Frontal cortex (tissue), 4 donors: ENCODE measurements at places on chromosomes 2 and 18.

- no peak for DNase-seq
Observed at GRCh38 chr18:37962316-37962966, 396.8 kb upstream of the CELF4 start.

GRCh38 chr18:48673853-48674721 is 135.3 kb downstream of the CTIF start:
- no peak for DNase-seq

DNA sequence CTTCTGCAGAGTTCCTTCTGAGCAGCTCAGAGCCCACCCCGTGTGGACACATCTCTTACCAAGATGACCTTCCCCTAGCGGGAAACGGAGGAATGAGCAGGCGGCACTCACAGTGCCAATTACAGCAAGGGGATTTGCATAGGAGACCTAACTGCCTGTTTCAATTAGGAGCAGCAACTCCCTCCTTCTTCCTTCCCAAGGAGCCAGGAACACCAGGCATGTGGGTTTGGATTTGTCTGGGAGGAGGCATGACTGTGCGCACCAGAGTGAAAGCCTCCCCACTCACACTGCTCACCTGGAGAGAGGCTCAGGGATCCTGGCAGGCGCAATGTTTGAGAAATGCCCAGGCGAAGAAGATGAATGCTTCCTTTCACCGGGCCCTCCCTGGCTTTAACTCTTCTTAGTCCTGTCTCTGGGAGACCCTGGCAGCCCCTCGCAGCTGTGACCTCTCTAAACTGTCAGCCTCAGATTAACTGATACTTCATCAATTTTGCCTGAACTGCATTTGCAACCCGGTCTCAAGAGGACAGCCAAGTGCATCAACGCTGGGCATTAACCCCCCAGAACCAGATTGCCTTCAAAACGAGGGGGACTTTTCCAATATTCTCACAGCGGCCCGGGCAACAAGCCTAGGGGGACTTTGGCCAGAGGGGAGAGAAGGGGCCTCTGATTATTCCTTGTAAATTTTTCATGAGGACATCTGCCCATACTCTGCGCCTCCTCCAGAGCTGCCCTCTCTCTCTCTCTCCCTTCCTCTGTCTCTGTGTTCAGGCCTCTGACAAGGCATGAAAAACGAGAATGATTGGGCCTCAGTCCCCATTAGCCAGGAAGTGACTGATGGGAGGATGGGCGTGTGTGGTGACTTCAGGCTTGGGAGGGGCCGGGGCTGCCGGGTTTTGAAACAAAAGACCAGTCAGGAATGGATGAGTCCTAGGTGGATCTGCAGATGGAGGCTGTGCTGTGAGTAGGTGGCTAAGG is 93.8 kb downstream of the CMPK2 start:
- no peak for DNase-seq

DNA sequence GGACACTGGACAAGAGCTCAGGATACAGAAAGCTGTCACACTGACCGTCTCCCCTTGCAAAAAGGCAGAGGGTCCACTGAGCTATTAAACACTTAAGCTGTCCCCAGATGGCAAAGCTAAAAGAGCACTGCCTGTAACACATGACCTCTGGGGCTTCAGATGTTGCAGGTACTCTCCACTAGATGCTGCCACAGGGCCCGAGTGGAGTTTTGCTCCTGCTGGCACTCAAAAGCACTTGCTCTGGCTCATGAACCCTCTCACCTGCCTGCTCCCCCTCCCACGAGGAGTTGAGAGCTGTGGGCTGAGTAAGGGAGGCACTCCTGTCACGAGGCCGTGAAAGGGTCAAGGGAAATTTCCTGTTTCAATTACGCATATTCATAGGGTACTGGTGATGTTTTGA is 227.9 kb downstream of the PRKCE start:
- no peak for DNase-seq

- DNase-seq = no peak
Observed at GRCh38 chr2:76019128-76019527, 308.4 kb upstream of the GCFC2 start.

- DNase-seq = no peak
Observed at GRCh38 chr18:10895976-10896375, 253.4 kb downstream of the PIEZO2 start.

DNA sequence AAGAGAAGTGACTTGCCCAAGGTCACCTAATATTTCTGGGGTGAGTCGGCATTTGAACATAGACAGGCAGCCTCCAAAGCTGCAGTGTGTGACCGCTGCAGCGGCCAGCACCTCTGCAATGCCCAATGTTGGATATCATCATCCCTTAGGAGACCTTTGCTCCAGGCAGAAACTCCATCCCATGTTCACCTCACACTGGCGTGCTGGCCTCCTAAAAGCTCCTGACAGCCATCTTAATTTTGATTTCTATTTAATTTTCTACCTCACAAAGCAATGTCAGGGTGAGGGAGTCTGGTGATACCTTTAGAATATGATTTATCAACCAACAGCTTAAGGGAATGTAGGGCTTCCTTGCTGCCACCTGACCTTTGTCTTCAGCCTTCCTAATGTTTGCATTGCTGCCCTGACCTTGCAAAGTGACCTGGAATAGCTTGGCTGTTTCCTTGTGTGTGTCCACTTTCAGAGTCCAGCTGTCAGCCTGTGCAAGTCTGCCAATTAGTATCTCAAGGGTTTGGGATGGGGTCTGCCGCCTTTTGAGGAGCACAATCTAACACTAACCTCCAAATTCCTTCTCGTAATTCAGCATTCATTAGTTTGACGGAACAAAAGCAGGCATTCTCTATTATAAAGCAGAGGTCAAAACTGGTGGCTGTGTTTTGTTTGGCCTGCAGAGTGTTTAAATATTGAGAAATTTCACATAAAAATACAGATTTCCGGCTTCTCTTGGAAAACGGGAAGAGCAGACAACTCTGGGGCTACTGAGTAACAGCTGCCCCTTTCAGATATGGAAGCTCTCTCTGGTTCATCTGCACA is 127.6 kb downstream of the PLEKHM3 start:
- no peak for DNase-seq

DNA sequence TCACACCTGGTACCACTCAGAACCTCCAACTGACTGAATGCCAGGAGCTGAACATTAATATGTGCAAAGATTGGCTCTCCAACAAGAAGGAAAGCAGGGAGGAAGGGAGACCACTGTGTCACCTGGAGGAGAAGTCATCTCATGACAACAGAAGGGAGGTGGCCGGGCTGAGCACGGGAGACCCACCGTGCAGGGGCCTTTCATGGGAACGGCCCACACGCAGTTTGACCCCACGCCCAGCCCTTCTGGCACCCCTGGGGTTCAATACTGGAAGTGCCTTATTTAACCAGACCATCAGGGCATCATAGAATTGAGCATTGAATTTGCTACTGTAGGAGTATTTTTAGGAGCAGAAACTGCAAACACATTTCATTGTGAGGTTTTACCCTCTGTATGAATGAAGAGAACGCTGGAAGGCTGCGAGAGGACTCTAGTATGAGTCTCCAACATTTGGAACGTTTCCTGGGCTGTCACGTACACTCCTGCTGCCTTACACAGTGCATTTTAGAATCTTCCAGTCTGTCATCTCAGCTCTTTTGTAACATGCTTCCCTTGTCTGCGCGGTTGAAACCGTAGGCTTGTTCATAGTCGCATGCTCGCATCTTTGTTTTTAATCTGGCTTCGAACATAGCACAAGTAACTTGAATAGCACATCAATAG is 132.1 kb downstream of the NFATC1 start:
- no peak for DNase-seq

- DNase-seq = no peak
Observed at GRCh38 chr2:71469403-71470398, 16.3 kb downstream of the DYSF start.

GRCh38 chr2:9995059-9995458 is 43.6 kb downstream of the GRHL1 start:
- DNase-seq = no peak

GRCh38 chr2:37802211-37802752 is 122.8 kb upstream of the RMDN2 start:
- DNase-seq = no peak

DNA sequence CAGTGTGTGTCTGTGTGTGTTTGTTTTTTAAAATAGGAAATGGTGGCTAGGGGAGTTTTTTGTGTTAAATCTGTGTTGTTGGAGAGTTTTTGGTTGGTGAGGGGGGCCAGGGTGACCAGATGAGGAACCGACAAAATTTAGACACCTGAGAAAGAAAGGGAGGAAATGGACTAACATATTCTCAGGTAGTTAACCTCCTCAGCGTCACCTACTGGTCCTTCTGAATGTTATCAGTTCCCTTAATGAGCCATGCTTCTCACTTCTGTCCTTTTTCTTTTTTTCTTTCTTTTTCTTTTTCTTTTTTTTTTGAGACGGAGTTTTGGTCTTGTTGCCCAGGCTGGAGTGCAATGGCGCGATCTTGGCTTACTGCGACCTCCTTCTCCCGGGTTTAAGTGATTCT is 107.0 kb downstream of the FMNL2 start:
- DNase-seq = no peak

GRCh38 chr2:105517814-105518705 is 119.2 kb upstream of the FHL2 start:
- no peak for DNase-seq

GRCh38 chr2:186099826-186100225 is 361.2 kb downstream of the FSIP2 start:
- no peak for DNase-seq

- no peak for DNase-seq
Observed at GRCh38 chr2:85288244-85288725, 39.5 kb downstream of the TGOLN2 start.

GRCh38 chr2:238134393-238134785 is 4.1 kb upstream of the KLHL30 start:
- DNase-seq = no peak

- DNase-seq = no peak
Observed at GRCh38 chr2:206145665-206146064, 13.6 kb downstream of the NDUFS1 start.

DNA sequence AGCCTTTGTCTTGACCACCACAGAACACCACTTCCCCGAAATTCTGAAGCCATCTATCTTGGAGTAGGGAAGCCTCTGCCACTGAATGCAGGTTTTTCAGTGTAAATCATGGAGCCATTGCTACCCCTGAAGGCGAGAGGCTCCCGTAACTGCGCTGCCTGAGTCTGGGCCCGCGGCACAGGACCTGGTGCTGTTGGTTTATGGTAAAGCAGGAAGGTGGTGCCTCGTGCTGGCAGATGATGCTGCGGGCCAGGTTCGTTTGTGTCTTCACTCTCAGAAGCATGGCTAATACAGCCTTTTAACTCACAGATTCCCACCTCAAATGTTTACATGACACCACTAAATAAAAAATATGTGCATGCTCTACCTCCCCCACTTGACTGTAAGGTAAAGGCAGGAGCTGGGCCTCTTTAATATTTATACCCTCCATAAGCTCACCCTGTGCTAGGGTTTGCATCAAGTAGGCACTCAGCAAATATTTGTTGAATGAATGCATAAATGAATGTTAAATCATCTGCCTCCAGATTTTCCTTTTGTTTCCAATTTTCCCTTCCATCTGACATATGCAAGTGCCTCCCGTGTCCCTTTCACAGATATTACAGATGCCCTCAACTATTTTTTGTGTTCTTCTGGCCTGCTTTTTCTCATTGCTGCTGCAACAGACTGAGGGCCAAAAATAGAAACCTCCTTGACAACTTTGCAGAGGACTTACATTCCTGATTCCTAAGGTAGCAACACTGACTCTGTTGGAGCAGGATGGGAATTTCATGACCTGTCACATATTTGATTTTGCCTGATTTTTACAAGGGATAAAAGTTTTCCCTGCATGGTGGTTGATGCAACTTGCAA is 83.5 kb upstream of the CPO start:
- DNase-seq = no peak

DNA sequence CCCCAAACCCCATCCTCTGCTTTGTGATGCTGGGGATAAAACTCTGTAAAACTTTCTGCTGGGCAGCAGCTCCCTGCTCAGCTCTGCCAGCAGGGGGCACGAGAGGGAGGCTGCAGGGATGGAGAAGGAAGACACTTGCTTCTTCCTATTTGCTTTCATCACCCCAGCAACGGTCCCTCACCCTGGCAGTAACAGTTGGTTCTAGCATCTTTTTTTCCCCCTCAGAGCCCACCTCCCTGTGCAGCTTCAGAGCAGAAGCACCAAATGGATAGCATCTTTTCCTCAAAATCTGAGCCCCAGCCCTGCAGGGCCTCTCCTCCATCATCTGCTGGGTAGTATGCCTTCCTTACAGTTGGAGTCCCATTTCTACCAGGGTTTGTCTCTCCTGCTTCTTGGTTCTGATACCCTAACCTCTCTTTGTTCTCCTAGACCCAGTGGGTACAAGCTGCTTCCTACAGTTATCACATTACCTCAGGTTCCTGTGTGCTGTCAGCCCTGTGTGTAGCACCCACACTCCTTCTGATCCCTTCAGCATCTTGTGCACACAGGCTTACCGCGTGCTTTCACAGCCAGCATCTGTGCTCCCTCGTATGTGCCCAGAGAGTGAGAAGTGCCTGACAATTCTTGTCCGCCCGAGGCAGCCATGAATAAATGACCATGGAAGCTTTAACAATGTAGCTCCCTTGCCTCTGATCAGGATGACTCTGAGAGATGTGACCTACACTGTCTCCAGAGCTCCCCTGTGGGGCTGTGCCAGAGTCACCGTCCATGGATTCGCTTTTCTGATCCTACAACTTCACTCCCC is 14.5 kb downstream of the CKAP2L start:
- DNase-seq = peak; percentile 54

DNA sequence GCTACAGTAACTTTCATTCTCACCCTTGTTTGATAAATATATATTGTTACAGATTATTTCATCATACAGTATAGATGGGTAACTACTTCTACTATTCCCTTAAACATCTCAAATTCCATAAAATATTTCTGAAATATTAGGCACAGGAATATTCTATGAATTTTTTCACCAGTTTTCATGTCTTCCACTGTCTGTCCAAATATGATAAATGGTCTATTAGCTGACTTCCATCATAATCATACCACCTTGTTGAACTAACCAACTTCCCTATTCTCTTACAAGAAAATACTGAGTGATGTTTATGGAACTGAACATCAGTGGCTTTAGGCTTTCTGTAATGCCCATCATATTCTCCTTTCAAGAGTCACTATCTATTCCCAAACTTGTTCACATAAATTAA is 82.4 kb downstream of the TRAPPC8 start:
- DNase-seq = no peak

DNA sequence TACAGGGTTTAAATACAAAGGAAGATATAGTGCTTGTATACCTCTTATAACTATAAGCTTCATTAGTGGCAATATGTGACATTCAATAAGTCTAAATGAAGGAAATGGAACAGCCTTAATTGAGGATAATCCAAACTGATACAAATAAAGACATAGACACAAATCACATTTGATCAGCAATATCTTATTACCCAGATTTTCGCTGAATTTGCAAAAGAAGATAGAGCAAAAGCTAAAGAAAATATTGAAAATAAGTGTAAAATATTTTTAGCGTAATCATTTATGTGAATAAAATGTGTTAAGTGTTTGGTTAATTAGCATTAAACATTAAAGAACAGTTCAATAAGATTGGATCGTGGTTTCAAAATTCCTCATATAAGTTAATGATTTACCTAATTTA is 51.2 kb downstream of the CCDC148 start:
- DNase-seq = no peak
